ENCODE measurements at places on chromosomes 7 and 10. TPM values are rescaled to one million over a fixed set of nuclear protein-coding genes. Genes with fewer than 3 reads are reported as not detected.
A peak's percentile ranks its signal among the peaks of the same experiment; 100 is the strongest.

- no peak overlapping the region for H3K27ac ChIP-seq
- DNase-seq = no peak
- no peaks in the 10 kb centered on the region for H3K27me3 ChIP-seq
- H3K4me1 ChIP-seq = no peaks in the 10 kb centered on the region
Observed at GRCh38 chr7:81226234-81226633, 307.4 kb upstream of the SEMA3C start.

- no peaks in the 10 kb centered on the region for H3K4me1 ChIP-seq
- H3K4me3 ChIP-seq = no peak overlapping the region
- no peaks in the 10 kb centered on the region for H3K36me3 ChIP-seq
- no peak for DNase-seq
- H3K27ac ChIP-seq = no peak overlapping the region
Observed at GRCh38 chr10:69948261-69948660, 104.4 kb upstream of the MACROH2A2 start.

DNA sequence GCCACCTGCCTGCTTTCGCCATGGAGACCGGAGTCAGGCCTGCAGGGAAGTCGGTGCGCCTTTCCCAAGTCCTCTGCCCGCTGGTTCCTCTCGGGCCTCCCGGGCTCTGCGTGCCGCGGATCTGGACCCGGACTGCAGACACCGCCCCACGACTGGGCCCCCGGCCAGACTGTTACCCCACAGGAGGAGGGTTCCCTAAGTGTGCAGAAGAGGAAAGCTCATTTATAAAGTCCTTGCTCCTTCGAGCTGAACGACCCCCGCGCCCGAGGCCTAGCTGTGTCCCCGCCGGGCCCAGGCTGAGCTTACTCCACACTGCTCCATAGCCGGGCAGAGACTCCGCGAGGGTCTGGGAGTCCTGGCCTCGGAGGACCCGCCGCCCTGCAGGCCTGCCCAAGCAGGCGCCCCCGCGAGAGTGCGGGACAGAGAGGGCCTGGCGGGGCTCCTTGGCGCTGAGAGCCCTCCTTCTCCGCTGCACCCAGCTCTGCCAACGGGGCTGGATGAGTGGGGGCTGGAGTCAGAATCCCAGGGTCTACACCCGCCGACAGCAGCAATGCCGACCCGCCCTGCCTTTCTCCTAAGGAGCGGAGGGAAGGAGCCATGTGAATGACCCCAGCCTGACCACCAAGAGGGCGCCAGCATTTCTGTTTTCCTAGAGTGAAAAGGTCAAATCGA, 8.3 kb downstream of the EN2 start:
- peaks cover 91% of the 10 kb centered on the region for H3K27me3 ChIP-seq
- H3K4me3 ChIP-seq = no peak overlapping the region
- H3K4me1 ChIP-seq = peaks cover 5% of the 10 kb centered on the region

Gene GPNMB
- 0.41 TPM for total RNA-seq

DNA sequence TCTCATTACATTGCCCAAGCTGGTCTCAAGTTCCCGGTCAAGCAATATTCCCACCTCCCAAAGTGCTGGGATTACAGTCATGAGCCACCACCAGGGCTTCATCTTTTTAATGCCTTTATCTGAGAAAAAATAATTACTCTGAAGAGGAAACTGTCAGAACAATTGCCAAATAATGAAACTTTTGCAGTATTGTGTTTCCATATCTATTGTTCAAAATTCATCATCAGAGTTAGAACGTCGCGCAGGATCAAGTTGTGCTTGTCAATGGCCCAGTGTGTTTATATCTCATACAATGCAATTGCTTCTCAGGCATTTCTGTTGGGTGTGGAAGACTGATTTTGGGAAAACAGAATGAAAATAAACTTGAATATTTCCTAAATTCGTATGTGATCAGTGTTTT, 143.1 kb downstream of the ARID5B start:
- H3K27ac ChIP-seq = peak overlapping the region; percentile 99
- H3K4me3 ChIP-seq = no peak overlapping the region
- H3K36me3 ChIP-seq = peaks cover 34% of the 10 kb centered on the region
- no peak for DNase-seq
- H3K4me1 ChIP-seq = peaks cover 88% of the 10 kb centered on the region

Gene EXOC6
- 11.9 TPM for total RNA-seq

- no peak overlapping the region for H3K4me3 ChIP-seq
- peaks cover 31% of the 10 kb centered on the region for H3K27me3 ChIP-seq
- H3K4me1 ChIP-seq = peaks cover 2% of the 10 kb centered on the region
- H3K27ac ChIP-seq = no peak overlapping the region
Observed at GRCh38 chr10:117001144-117001543, 3.8 kb downstream of the SHTN1 start.

DNA sequence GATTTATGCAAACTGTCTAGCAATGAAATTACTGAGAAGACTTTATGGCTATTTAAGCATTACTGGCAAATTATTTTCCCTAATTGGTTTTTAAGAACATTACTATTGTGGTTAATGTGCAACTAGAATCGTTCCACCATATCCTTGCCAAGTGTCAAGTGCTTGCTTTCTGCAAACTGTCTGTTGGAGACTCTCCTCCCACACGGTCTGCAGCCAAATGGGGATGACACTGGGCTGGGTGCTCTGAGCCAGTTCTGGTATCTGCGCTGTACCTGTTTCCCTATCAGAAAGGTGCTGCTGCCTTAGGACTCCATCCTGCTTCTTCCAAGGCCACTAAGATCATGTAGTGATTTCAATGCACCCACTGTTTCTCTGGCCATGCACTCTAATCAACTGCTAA, 110.4 kb downstream of the RAMP3 start:
- H3K27ac ChIP-seq = no peak overlapping the region
- H3K36me3 ChIP-seq = no peaks in the 10 kb centered on the region
- no peaks in the 10 kb centered on the region for H3K4me1 ChIP-seq
- no peak for DNase-seq
- H3K4me3 ChIP-seq = no peak overlapping the region

- H3K4me1 ChIP-seq = no peaks in the 10 kb centered on the region
- H3K27me3 ChIP-seq = no peaks in the 10 kb centered on the region
- no peak overlapping the region for H3K4me3 ChIP-seq
- DNase-seq = no peak
- no peak overlapping the region for H3K27ac ChIP-seq
Observed at GRCh38 chr7:2288503-2288902, 25.7 kb downstream of the SNX8 start.

DNA sequence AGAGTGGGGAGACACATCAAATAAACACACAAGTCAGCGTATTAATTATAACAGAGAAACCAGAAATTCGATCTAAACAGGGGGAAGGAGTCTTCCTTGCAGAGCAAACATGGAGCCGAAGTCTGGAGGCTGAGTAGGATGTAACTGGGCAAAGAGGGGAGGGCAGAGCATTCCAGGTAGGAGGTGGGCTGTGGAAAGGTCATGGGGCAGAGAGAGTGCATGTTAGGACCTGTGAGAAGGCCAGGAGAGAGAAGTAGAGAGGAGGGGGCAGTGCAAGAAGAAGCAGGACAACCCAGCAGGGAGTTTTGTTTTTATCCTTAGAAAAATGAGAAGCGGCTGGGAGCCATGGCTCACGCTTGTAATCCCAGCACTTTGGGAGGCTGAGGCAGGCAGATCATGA, 130.8 kb upstream of the GPR26 start:
- H3K27me3 ChIP-seq = peaks cover 45% of the 10 kb centered on the region
- H3K4me1 ChIP-seq = no peaks in the 10 kb centered on the region
- H3K27ac ChIP-seq = no peak overlapping the region
- H3K4me3 ChIP-seq = no peak overlapping the region
- DNase-seq = no peak

Gene CAV2
- total RNA-seq = not detected

- no peaks in the 10 kb centered on the region for H3K36me3 ChIP-seq
- no peak overlapping the region for H3K27ac ChIP-seq
- no peaks in the 10 kb centered on the region for H3K4me1 ChIP-seq
- H3K4me3 ChIP-seq = no peak overlapping the region
- peaks cover 35% of the 10 kb centered on the region for H3K27me3 ChIP-seq
Observed at GRCh38 chr7:29163854-29164253, 17.5 kb upstream of the CPVL start.

GRCh38 chr7:139523199-139523941, at the start of gene CLEC2L:
CLEC2L (plus strand) TSS chr7:139523685; CDS start chr7:139523928, 243 bp downstream.
- H3K36me3 ChIP-seq = no peaks in the 10 kb centered on the region
- DNase-seq = no peak
- no peak within 1 kb of the TSS for H3K4me3 ChIP-seq

GRCh38 chr7:117135553-117135891, 182.2 kb downstream of the ST7 start:
- H3K4me3 ChIP-seq = no peak overlapping the region
- no peaks in the 10 kb centered on the region for H3K27me3 ChIP-seq
- H3K36me3 ChIP-seq = peaks cover 15% of the 10 kb centered on the region
- DNase-seq = no peak
- no peak overlapping the region for H3K27ac ChIP-seq

DNA sequence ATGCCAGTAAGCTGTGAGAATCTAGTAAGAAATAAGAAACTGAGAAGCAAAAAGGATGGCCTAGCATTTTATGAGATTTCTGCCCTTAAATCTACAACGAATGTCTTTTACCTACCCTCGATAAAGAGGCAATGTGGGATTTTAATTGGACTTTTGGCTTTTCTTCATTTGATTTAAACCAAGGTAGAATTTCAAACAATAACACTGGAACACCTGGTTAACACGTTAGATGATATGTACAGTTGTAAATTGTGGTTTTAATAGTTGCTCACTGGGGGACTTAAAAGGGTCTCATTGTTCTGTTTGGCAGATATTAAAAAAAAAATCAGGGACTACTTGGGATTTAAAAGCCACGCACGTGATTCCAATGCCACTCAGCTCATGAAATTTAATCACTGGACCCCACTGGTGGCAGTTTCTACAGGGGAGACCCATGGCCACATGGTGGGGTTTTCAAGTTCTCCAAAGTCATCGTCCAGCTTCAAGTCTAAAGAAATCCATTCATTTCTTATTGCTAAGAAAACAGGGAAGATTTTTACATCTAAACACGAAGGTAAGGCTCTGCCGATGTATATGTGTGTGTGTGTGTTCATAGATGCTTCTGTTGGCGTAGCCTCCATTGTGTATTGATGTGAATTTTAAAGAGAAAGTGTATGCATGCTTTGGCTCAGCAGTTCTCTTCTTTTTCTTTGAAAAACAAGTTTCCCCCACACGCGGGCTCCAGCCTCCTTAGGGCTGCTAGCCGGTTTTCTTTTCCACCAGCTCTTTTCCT, 588.6 kb upstream of the MKI67 start:
- no peak overlapping the region for H3K4me3 ChIP-seq
- no peaks in the 10 kb centered on the region for H3K4me1 ChIP-seq
- no peak overlapping the region for H3K27ac ChIP-seq
- no peaks in the 10 kb centered on the region for H3K36me3 ChIP-seq

DNA sequence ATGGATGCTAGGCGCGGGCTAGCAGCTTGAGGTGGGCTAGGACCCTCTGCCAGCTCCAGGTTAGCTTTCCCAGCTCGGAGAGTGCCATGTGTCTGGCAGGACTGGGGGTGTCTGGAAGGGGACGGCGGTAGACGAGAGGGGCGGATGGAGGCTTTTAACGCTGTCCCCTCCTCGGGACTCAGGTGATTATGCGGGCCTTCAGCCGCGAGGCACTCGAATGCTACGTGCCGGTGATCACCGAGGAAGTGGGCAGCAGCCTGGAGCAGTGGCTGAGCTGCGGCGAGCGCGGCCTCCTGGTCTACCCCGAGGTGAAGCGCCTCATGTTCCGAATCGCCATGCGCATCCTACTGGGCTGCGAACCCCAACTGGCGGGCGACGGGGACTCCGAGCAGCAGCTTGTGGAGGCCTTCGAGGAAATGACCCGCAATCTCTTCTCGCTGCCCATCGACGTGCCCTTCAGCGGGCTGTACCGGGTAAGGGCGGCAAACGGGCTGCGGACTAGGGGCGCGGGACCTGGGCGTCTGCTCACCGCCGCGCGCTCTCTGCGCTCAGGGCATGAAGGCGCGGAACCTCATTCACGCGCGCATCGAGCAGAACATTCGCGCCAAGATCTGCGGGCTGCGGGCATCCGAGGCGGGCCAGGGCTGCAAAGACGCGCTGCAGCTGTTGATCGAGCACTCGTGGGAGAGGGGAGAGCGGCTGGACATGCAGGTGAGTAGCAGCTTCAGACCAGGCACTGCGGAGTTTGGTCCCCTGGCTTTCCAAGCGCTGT, 1.1 kb downstream of the CYP26A1 start:
- H3K4me3 ChIP-seq = peak overlapping the region; percentile 59
- no peaks in the 10 kb centered on the region for H3K36me3 ChIP-seq
- no peak for DNase-seq
- peak overlapping the region; percentile 43 for H3K27ac ChIP-seq
- H3K27me3 ChIP-seq = peaks cover 87% of the 10 kb centered on the region
- H3K4me1 ChIP-seq = peaks cover 34% of the 10 kb centered on the region

DNA sequence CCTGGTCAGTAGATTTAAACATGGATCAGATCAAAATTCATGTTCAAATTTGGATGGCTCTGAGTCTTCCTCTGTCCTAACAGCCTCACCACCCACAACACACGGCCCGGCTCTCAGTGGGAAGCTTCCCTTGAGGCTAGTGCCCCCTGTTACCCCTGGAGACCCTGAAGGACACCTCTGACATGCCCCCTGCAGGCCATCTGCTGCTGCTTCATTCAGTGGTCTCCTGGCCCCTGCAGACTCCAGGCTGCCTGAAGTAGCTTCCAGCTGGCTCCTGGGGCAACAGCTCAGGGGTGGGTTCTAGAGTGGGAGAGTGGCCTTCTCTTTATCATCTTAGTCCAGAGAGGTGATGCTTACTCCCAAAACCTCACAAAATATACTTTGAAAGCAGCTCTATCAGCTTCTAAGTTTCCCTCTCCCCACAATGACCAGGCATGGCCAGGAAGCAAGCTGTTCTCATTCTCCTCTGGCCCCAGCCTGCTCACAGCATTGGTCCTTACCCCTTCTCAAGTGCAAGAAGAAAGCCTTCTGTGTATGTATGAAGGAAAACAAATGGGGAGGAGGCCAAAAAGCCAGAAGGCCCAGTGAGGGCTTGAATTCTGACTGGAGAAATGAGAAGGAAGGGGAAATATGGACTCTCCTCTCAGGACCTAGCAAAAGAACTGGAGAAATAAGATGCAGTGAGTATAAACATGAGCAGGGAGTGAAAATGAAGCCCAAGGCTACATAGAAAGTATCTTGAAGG, 189.6 kb upstream of the INHBA start:
- DNase-seq = no peak
- H3K27me3 ChIP-seq = peaks cover 27% of the 10 kb centered on the region
- peaks cover 3% of the 10 kb centered on the region for H3K36me3 ChIP-seq
- H3K27ac ChIP-seq = no peak overlapping the region
- peaks cover 4% of the 10 kb centered on the region for H3K4me1 ChIP-seq

Gene SHTN1
- total RNA-seq = not detected

- H3K27ac ChIP-seq = no peak overlapping the region
- H3K27me3 ChIP-seq = no peaks in the 10 kb centered on the region
- H3K36me3 ChIP-seq = no peaks in the 10 kb centered on the region
- no peaks in the 10 kb centered on the region for H3K4me1 ChIP-seq
Observed at GRCh38 chr10:102962267-102962666, 44.2 kb downstream of the CNNM2 start.

GRCh38 chr10:23096802-23097549, 1.6 kb downstream of the MSRB2 start:
- peak overlapping the region; percentile 89 for H3K4me3 ChIP-seq
- DNase-seq = no peak
- H3K27me3 ChIP-seq = peaks cover 19% of the 10 kb centered on the region
- peaks cover 27% of the 10 kb centered on the region for H3K4me1 ChIP-seq

- no peak overlapping the region for H3K27ac ChIP-seq
- H3K4me3 ChIP-seq = no peak overlapping the region
- peaks cover 24% of the 10 kb centered on the region for H3K27me3 ChIP-seq
- peaks cover 19% of the 10 kb centered on the region for H3K4me1 ChIP-seq
Observed at GRCh38 chr10:97777143-97777542, 5.3 kb upstream of the SFRP5 start.

Gene FZD1
- total RNA-seq = not detected

Gene CRPPA
- 1.1 TPM for total RNA-seq

Data from activated CD8-positive, alpha-beta memory T cell treated with anti-CD3 and anti-CD28 coated beads, Interleukin-2, amount 10 ng/mL, durations not matched to agents 7 days and 5 days (primary cell).